ENCODE measurements at places on chromosomes 1 and 21. TPM values are rescaled to one million over a fixed set of nuclear protein-coding genes. Genes with fewer than 3 reads are reported as not detected.

DNA sequence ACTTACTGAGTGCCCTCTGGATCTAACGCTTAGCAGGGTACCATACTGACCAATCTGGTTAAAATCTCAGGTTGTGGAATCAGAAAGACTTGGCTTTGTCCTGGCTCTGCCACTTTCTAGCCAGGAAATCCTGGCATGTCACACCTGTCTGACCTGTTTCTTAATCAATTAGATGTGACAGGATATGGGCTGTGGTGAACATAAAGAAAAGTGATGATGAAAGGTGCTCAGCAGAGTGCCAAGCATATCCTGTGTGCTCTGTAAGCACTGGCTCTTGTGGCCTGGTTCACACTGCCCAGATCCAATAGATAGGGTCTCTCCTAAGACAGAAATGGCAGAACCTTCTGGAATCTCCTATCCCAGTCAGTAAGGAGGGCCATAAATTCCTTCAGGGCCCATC lies 53.9 kb downstream of the PHC2 start:
- no peak for DNase-seq

- DNase-seq = no peak
These were observed 14.6 kb downstream of the EFCAB7 start for GRCh38 chr1:63537940-63538339.

DNA sequence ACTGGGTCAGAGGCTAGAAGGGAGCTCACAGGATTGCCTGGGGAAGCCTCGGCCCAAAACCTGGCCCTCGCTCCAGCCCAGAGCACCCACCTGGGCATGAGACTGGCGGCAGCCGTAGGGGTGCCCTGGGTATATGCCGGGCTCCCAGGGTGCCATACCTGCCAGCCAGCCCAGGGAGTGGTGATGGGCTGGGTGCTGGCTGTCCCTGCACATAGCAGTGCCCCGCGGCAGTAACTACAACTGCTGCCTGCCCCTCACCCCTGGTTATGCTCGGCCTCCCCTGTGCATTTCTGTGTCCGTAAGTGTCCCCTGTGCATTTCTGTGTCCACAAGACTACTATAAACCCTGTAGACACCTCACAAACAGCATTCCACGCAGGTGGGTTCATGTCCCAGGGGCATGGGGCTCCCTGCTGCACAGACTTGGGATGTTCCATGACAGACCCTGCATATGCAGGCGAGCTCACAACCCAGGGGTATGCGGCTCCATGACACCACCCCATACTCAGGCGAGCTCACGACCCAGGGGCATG lies 5.8 kb upstream of the SPATC1L start:
- no peak for DNase-seq

DNA sequence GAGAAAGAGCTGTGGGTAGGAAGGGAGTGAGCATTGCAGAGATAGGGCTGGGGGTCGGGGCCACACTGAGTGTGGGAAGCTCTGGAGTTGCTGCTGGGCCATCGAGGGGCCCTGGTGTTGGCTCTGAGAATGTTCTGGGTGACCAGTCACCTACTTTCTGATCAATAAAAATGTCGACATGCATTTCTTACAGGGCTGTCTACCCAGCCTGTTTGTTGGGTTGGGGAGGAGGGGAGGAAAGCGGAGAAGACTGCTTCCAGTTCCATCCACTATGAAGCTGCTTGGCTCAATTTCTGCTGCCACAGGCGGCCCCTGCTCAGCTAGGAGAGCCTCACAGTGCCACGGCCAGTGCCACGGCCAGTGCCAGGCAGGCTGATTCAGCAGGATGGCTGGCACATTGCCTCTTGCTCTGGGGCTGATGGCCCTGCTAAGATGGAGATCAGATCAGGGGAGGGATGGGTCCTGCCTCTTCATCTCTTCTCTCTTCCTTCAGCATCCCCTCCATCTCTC lies 3.0 kb upstream of the PADI3 start:
- DNase-seq = no peak

DNA sequence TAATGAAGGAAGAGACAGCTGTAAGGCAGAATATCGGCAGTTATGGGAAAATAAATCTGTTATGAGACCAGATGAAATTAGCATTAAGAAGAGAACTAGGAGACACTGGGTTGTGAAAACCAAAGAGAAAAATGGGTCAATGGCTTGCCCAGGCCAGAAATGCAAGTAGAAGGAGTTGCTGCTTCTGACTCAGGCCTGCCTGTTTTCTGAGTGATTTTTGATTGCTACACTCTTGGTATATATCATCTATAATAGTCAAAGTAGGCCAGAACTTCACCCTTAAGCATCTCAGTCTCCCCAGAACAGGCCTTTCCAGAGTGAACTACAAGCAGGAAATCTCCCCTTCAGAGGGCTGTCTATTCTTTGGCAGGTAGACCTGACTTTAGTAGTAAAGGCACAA lies 107.0 kb downstream of the NRIP1 start:
- DNase-seq = no peak

GRCh38 chr1:3026581-3027391 lies 5.5 kb downstream of the ACTRT2 start:
- no peak for DNase-seq

DNA sequence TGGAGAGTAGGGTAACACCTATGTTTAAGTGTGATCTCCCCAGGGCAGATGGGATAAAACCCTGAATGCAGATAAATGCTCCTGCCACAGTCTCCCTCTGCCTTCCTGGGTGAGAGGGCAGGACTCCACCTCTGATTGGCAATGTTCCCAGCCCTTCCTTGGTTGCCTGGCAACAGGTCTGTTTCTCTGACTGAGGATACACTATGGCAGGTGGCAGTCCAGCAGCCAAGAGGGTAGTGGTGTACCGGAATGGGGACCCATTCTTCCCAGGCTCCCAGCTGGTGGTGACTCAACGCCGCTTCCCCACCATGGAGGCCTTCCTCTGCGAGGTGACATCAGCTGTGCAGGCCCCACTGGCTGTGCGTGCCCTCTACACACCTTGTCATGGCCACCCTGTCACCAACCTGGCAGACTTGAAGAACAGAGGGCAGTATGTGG lies at the start of gene DCDC2B:
Gene DCDC2B, plus strand, starts transcription at position 199 of the 438 bp plus-strand sequence. Its CDS starts 5 bp downstream, at position 204.
- no peak for DNase-seq

GRCh38 chr1:70966018-70966638 lies 81.5 kb downstream of the PTGER3 start:
- DNase-seq = no peak

GRCh38 chr1:29785137-29785527 lies 548.8 kb downstream of the PTPRU start:
- no peak for DNase-seq

DNA sequence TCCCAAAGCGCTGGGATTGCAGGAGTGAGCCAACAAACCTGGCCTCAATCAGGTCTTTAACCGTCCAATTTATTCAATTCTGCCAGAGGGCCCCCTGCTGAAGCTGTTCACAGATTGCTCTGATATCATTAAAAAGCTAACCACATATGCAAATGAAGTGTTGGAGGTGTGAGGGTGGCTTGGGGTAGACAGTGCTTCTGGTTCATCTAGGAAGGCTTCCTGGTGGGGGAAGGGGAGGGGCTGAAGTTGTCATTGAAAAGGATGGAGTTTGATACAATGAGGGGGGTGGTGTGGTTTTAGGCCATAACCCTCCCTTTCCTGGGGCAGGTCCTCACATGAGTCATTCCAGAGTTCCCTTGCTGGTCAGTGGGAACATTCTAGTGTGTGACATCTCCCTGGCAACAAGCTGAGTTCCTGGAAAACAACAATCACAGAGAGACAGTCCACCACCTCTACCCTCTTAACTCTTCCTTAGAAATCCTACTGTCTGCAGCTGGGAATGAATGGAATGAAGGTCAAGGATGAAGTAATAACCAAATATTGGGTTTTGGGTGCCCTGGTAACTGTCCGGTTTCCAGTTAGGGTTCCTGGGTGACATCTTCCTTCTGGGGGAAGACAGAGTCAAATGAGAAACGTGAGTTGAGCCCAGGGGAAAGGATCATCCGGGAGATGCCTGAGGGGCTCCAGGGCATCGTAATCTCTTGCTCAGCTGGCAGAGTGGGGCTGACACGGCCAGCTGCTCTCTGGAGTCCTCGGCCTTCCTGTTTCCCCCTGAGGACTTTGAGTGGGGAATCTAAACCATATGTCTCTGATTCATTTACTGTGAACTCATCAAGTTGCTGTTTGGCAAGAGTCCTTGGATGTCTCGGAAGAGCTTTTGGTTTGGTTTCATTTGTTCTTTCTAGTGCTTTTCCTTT lies 32.2 kb downstream of the BATF3 start:
- no peak for DNase-seq

- DNase-seq = no peak
These were observed 20.0 kb downstream of the S100A6 start for GRCh38 chr1:153515504-153516394.

DNA sequence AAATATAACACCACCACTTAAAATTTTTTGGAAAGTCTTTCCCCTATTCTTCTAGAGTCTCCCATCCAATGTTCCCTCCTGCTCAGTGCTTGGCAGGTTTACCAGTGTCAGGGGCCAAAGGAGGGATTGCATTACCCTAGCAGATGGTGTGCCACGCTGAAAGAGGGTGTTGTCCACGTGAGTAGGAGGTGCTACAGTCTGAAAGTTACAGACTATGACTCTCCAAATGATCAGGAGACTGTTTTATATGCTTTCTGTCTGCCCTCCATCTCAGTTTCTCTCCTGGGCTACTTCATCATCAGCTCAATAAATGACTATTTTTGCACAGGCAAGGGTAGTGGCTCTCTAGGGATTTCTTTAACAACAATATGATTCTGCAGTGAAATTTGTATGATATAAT lies 31.3 kb upstream of the ANGPTL7 start:
- DNase-seq = no peak

- DNase-seq = peak; percentile 8
These were observed at the start of gene PHGDH for GRCh38 chr1:119711804-119712341. Gene PHGDH (plus strand): TSS chr1:119711934. CDS start chr1:119712023, 89 bp downstream.

GRCh38 chr1:197810812-197811211 lies 35.5 kb upstream of the DENND1B start:
- DNase-seq = no peak

GRCh38 chr1:201105688-201106087 lies 6.5 kb downstream of the CACNA1S start:
- DNase-seq = no peak

- DNase-seq = no peak
These were observed 36.0 kb downstream of the ZNF281 start for GRCh38 chr1:200373811-200374231.

GRCh38 chr1:16371725-16372124 lies 4.7 kb downstream of the SZRD1 start:
- no peak for DNase-seq

DNA sequence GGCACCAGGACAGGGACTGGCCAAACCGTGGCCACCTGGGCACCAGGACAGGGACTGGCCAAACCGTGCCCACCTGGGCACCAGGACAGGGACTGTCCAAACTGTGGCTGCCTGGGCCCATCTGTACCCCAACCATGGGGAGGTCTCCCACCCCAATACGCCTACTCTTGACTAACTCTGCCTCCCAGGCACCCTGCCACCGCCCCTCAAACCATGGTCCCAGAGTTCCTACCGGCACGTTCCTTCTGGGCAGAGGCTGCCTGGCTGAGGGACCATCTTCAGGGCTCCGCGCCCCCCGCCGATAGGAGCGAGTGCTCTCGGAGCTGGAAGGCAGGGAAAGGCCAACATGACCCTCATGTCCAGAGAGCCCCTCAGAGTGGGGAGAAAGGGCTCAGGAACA lies 6.3 kb upstream of the TCEA3 start:
- DNase-seq = no peak

DNA sequence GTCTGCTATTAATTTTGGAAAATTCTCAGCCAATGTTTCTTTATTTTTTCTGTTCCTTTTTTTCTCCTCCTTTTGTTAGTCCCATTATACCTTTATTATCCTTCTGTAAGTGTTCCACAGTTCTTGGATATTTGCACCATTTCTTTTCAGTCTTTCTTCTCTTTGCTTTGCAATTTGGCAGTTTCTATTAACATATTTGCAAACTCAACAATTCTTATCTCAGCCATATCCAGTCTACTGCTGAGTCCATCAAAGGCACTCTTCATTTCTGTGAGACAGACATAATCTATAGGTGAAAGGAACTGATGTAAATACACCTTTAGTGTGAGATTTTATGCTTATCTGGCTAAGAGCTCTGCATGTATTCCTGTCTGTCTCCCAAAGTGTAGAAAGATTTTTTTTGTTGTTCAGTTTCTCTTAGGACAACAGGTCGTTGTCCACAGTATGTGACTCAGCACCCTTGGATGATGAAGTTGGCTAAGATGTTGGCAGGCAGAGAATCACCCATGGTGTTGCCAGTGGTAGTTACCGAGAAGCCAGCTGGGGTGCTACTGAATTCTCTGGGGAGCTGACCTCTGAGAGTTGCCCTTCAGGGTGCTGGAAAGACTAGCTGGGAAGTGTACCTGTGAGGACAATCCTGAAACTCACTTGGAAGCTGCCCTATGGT lies 38.4 kb downstream of the LEPR start:
- no peak for DNase-seq

GRCh38 chr1:48556186-48556850 lies 84.3 kb upstream of the SPATA6 start:
- no peak for DNase-seq

- DNase-seq = no peak
These were observed 19.8 kb upstream of the ST3GAL3 start for GRCh38 chr1:43687301-43688108.

- no peak for DNase-seq
These were observed 407.2 kb downstream of the HLX start for GRCh38 chr1:221286399-221286798.

GRCh38 chr1:169568497-169568896 lies 17.8 kb downstream of the F5 start:
- DNase-seq = no peak

- no peak for DNase-seq
These were observed 50.7 kb downstream of the MAB21L3 start for GRCh38 chr1:116161877-116162390.

GRCh38 chr1:193086342-193086741 lies 18.9 kb downstream of the GLRX2 start:
- DNase-seq = no peak

DNA sequence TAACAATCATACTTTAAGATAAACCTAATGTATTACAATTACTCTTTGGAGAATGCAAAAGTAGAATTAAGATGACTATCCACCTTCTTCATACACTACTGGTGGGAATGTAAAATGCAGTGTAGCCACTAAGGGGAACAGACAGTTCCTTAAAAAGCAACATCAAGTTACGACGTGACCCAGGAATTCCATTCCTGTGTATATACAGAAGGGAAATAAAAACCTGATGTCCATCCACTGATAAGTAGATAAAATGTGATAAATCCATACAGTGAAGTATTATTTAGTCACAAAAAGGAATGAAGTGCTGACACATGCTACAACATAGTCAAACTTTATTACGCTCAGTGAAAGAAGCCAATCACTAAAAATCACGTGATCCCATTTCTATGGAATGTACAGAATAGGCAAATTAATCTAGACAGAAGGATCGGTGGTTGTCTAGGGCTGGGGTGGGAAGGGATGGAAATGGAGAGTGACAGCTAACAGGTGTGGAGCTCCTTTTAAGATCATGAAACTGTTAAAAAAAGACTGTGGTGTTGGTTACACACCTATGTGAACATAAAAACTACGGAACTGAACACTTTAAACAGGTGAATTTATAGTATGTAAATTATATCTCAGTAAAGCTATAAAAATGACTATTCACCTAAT lies 42.1 kb downstream of the NRIP1 start:
- DNase-seq = no peak

- DNase-seq = no peak
These were observed 194.1 kb upstream of the ADGRL2 start for GRCh38 chr1:81606656-81607055.

The CD1D gene
- polyA plus RNA-seq = 0.15 TPM

The RGSL1 gene
- polyA plus RNA-seq = not detected

The LEMD1 gene
- polyA plus RNA-seq = not detected

The ATP1B1 gene
- 2.1 TPM for polyA plus RNA-seq

The ST6GALNAC3 gene
- not detected for polyA plus RNA-seq

The UBXN11 gene
- polyA plus RNA-seq = 34.4 TPM

The OR2L8 gene
- not detected for polyA plus RNA-seq

The FCRL5 gene
- 1.1 TPM for polyA plus RNA-seq

The RYR2 gene
- 0.01 TPM for polyA plus RNA-seq

The NIBAN1 gene
- 41.4 TPM for polyA plus RNA-seq

The SLC5A3 gene
- 5.7 TPM for polyA plus RNA-seq

The AADACL4 gene
- polyA plus RNA-seq = not detected

All from GM12878 (cell line).